ENCODE measurements at places on chromosomes 2 and 18.

DNA sequence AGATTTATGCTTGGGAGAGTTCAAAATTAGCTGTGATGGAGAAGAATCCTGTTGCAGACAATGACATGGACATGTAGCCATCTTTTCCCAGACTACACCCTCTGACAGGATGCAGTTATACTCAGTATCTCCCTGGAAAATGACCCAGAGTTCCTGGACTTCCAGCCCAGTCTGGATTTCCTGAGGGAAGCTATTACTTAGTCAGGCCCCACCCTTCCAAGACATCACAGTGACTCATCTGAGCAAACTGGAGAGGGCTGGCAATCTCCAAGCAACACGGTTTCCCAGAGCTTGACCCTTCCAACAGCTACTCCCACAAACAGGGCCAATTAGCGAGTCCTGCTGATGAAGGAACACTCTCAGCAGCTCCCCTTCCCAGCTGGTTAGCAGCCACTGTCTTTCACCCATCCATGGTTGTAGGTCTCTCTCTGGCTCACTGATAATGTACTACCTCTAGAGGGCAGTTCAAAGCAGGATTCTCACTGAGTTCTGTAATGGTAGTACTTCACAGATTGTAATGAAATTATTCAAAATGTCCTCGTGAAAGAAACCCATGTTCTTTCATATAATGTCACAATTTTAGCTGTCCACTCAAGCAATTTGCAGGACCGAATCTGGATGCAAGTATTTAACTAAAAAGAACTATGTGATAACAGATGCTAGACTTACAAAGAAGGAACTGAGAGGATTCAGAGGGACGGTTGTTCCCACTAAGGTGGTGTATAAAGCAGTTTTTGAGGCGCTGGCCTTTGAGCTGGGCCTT is 110.2 kb downstream of the MDH1 start:
- DNase-seq, result no peak

- DNase-seq, result no peak
These were observed 204.6 kb downstream of the TNS1 start for GRCh38 chr2:217798191-217798590.

DNA sequence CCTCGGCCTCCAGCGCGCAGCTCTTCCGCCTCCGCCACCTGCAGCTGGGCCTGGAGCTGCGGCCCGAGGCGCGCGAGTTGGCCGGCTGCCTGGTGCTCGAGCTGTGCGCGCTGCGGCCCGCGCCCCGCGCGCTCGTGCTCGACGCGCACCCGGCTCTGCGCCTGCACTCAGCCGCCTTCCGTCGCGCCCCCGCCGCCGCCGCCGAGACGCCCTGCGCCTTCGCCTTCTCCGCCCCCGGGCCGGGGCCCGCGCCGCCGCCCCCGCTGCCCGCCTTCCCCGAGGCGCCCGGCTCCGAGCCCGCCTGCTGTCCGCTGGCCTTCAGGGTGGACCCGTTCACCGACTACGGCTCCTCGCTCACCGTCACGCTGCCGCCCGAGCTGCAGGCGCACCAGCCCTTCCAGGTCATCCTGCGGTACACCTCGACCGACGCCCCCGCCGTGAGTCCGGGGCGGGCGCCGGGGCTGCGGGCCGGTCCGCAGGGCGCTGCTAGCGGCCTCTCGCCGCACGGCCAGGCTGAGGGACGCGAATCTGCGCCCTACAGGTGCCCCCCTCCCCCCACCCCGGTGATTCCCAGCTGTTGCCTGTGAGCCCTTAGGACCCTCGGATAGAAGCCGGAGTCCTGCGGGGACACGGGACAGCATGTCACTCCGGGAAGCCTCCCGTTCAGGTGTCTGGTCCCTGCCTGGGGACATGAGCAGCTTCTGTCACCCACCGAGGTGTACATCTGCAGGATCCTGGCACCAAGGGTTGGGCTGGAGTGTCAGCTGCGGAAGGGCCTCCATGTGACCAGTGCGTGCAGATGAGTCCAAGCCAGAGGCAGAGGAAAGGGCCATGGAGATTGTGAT is 616 bp downstream of the RNPEPL1 start:
- DNase-seq, result no peak

DNA sequence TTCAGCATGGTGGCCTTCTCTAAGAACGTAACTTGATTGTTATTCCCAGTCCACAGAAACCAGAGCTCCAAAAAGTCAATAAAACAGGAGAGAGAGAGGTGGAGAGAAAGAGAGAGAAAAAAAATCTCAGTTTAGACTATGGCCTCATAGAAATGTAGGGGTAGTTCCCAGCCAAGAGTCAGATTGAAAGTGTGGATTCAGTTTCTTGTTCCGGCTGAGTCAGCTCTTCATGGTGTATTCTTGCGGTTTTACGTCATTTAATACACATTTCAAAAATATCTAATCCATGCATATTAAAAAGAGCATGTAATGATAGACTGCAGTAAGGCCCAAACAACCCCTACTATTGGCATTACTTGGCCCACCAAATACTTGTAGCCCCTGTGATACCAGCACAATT is 303.9 kb downstream of the ETAA1 start:
- DNase-seq, result no peak

DNA sequence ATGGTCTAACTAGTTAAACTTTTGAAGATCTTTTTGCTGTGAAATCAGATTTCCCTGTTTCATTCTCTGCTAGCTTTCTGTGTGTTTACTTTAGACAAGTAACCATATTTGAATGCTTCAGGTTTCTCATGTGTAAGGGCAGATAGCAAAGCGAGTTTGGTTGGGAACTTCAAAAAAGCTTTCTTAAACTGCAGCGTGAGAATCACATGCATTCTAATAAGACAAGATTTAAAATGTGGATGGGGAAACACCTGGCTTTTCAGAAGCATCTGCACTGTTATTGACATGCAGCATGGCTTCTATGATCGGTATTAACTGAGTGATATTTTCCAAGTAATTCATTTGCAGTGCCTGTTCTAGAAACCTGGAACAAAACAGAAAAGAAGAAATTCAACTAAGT is 119.3 kb downstream of the ABCA12 start:
- DNase-seq, result no peak

DNA sequence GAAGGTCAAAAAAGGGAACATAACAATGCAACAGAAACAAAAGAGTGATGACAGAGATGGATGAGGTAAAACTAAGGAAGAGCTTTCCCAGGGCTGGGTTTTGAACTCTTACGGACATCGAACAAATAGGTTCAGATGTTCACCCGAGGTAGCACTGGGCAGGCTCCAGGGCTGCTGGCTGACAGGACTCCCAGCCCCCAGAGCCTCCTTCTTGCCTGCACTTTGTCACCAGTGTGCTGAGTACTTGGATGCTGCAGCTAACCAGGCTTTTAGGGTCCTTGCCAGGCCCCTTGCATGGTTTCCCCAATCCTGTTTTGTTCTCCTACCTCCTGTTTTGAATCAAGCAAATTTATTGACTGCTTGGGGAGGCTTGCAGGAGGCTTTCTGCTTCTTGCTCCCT is 322.9 kb downstream of the DYSF start:
- no peak for DNase-seq

DNA sequence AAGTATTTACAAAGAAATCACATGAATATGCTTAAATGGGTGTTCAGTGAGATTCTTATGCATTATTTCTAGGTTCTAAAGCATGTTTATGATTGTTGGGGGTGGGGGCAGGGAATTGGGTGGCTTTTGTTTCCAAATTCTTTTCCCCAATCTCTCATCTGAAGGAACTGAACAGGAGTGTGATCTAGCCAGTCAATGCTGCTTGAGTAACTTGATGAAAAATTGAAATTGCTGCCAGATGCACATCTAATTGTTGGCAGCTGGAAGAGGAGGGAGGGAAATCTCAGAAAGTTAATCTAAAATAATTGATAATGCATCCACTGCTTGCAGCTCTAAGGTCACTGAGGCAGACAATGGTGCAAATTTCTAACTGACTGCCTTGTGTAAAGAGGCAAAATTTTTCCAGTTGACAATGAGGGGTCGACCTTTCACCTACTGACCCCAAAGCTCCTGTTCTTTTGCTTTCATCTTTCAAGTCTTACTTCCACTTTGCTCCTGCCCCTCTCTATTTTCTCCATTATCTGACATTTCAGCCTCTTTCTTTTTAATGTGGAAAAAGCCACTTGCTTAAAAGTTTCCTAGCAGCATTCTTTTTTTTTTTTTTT is 53.3 kb downstream of the IRS1 start:
- no peak for DNase-seq

DNA sequence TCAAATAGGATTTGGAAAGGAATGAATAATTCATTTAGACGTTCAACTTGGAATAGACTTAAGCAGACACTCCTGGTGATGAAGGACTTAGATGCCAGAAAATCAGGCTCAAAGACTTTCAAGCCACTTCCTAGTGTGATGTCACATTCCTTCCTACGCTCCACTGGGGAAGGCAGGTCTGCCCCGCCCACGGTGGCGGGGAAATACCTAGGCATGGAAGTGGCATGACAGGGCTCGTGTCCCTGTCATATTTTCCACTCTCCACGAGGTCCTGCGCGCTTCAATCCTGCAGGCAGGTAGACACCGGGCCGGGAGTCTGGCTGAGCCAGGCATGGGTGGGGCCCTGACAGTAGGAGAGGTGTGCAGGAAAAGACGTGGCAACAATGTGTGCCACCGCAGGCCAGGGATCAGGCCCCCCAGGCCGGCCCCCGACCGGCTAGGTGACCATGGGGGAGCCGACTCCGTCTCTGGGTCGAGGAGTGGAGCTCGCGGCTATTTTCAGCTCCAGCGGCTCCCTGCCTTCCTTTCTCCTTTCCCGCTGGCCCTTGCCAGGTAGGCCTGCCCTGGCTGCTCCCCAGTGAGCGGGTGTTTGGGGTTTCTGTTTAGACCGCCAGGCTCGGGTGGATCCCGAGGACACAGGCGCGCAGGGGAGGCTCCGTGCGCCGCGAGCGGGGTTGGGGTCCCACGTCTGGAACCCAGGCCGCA is at the start of gene IL1RL2:
TSS of gene IL1RL2 (plus strand) at position 233 of the 705 bp plus-strand sequence. CDS start 845 bp downstream, outside the sequence.
- no peak for DNase-seq

DNA sequence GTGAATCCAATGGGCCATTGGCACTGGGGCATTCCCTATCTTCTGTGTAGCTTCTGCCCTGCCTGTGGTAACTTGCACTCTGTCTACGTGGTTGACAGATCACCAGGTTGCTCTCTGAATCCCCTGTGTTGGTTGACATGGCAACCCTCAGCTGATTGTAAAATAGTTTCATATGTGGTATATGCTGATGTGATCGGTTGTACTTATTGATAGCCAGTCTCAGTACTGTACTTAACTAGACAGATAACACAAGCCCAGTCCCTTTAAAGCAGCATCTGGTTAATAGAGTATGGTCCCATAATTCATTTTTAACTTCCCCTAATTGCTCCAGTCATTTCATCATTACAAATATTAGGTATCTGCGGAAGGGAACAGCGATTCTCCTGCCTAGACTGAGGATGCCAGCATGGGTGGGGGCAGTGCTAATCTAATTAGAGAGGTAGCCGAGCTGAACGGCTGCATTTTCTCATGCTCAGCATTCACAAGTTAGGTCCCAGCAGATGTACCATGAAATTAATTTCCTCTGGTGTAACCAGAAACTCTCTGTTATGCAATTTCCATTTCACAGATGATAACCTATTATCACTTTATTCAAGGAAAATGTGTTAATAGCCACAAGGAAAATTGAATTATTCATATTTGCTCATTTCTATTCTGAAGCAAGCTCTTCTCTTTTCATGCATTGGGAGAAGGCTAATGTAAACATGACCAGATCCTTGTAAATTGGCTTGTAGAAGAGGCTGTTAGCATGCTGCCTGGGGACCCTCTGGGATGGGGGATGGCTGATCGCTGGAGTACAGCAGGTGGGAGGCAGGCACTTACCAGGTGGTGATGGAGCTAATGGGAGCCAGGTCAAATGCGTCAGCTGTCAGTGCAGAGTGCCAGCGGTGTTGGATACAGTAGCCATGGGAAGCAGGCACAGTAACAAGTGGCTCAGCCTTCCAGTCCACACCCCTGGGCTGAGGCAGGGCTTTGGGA is 608.3 kb downstream of the GALR1 start:
- DNase-seq, result no peak

- DNase-seq, result no peak
These were observed 32.6 kb upstream of the BCL11A start for GRCh38 chr2:60586081-60586480.

DNA sequence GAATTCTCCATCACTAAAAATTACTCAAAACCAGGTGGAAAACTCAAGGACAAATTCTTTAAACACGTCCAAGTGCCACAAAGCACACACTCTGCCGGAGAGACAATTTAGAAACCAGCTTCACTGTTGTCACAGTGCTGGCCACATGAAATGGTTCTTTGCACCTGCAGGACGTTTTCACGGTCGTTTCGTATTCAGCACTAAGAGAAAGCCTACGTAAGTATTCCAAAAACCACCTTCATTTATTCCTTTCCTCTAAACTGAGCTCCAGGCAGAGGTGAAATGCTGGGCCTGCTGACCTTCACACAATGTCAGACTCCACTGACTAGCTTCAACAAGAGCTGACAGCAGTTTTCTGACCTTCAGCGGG is 680 bp downstream of the ATP5F1A start:
- no peak for DNase-seq

- DNase-seq, result no peak
These were observed 42.5 kb downstream of the ADD2 start for GRCh38 chr2:70725505-70725904.

DNA sequence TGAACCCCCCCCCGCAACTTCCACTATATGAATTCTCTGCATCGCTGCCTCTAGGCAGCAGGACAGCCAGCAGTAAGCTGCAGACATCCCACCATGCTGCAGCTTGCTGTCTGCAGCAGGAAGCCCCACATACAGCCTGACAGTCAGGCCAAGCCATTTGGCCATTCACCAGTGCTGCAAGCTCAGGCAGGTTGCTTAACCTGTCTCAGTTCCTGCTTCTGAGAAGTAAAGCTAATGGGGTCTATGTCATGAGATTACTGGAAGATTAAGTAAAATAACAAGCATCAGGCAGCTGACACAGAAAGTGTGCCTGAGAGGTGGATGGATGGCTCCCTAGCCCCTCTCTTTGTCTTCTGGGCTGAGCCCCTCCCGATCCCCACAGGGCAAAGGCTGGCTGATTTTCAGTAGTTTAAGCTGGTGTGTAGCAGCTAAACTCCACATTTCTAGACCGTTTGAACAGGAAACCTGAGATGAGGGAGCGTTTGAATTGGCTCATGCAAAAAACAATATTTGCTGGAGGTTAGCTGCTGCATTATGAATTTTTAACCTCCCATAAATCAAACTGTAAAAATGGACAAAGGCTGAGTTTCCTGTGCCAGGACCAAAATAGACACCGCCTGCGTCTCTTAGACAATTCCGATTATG is 193.8 kb upstream of the ARL4C start:
- no peak for DNase-seq

GRCh38 chr2:44655401-44655864 is 286.1 kb upstream of the SIX3 start:
- no peak for DNase-seq

Data from activated CD8-positive, alpha-beta memory T cell treated with anti-CD3 and anti-CD28 coated beads for 4 hours (primary cell).